ENCODE measurements at places on chromosomes 12 and 14. TPM values are rescaled to one million over a fixed set of nuclear protein-coding genes. Genes with fewer than 3 reads are reported as not detected.

- ATAC-seq: no peak
Observed at GRCh38 chr14:104142946-104143470, 4.6 kb downstream of the KIF26A start.

- ATAC-seq: no peak
Observed at GRCh38 chr12:54579258-54579657, 9.2 kb downstream of the PPP1R1A start.

- no peak for ATAC-seq
Observed at GRCh38 chr12:48601013-48601756, 31.3 kb upstream of the LALBA start.

GRCh38 chr12:65886996-65887395, 62.7 kb downstream of the HMGA2 start:
- ATAC-seq: no peak

- no peak for ATAC-seq
Observed at GRCh38 chr14:101037021-101037817, 133.7 kb upstream of the RTL1 start.

DNA sequence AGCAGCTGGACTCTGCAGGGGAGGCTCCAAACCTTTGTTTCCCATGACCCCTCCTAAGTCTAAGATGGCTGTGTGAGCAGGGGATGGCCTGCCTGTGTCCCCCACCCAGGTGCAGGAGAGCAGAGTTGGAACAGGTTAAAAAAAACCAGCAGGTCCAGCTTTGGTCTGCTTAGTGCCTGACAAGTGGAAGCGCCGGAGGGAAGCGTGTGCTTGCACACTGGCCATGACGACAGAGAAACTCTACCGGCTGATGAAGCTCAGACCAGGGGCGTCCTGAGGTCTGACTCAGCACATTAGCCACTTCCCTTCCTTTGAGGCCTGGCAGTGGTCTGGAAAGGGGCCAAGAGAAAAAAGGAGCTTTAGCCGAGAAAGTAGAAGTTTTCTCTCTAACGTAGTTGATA, 280.1 kb downstream of the VRK1 start:
- ATAC-seq: no peak

DNA sequence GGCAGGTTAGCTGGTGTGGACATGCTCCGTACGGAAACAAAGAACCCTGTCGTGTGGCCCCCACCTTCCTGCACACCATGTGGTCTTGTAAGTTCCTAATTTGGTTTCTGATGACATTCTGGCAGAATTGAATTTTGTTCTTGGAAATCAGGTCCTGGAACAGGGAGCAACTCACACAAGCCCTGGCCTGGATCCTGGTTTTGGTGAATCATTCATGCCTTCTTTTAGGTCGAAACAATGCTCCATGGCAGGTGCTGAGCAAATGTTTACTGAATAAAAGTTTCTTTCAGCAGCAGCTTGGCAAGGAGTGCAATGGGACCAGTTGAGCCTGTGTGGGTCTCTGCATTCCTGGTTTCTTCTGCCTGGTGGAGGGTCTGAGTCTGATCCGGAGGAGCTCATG, 978.4 kb downstream of the BCL11B start:
- ATAC-seq: peak; percentile 55

- peak; percentile 30 for ATAC-seq
Observed at GRCh38 chr14:100780646-100781355, 45.1 kb upstream of the MEG3 start.

DNA sequence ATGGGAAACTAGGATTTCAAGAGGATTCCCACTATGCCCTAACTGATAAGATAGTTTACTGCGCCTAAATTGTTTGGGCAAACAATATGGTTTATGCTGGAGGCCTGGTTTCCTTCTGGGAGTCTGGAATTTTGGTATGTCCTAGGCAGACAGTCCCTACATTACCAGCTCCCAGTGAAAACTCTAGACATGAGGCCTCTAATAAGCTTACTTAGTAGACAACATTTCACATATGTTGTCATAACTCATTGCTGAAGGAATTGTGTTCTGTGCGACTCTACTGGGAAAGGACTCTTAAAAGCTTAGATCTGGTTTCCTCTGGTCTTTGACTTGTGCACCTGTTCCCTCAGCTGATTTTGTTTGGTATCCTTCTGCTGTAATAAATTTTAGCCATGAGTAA, 18.0 kb upstream of the PRPF39 start:
- no peak for ATAC-seq

GRCh38 chr14:61392297-61392696, 70.9 kb downstream of the PRKCH start:
- ATAC-seq: no peak

- no peak for ATAC-seq
Observed at GRCh38 chr12:27382171-27382795, 49.6 kb downstream of the BMAL2 start.

- no peak for ATAC-seq
Observed at GRCh38 chr14:61699027-61699426, 3.7 kb downstream of the HIF1A start.

- ATAC-seq: no peak
Observed at GRCh38 chr14:38404616-38405015, 148.7 kb upstream of the CLEC14A start.

GRCh38 chr14:25136811-25137210, 86.9 kb upstream of the STXBP6 start:
- ATAC-seq: no peak

DNA sequence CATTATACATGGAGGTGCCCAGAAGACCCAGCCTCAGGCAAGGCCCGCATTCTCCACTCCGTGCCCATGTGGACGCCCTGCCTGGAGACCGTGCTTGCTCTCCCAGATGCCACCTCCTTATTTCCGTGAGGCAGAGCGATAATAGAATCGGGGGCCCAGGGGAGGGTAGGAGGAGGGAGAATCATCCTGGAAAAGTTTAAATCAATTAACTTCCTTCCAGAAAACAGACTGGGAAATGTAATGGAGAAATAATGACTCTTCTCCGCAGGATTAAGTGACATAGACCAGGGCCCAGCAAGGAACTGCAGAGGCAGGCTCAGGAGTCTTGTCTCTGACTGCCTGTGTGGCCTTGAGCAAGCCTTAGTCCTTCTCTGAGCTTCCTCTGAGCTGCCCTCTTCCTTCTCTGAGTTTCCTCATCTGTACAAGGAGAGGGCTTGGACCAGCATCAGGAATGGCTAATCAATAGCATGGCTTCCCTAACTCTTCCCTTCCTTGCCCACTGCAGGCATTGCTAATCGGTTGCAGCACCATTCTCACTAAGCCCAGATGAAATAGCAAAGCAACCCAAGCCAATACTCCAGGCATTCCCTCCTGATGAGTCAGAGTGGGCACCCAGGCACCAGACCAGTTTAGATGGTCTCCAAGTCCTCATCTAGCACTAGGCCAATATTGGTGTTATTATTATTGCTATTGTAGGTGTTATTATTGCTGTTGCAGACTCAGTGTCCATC, 11.3 kb upstream of the FAM222A start:
- ATAC-seq: no peak

GRCh38 chr12:7068994-7069346, 8.5 kb downstream of the C1S start:
- no peak for ATAC-seq

- peak; percentile 94 for ATAC-seq
Observed at GRCh38 chr12:59149995-59150642, 229.8 kb upstream of the LRIG3 start.

DNA sequence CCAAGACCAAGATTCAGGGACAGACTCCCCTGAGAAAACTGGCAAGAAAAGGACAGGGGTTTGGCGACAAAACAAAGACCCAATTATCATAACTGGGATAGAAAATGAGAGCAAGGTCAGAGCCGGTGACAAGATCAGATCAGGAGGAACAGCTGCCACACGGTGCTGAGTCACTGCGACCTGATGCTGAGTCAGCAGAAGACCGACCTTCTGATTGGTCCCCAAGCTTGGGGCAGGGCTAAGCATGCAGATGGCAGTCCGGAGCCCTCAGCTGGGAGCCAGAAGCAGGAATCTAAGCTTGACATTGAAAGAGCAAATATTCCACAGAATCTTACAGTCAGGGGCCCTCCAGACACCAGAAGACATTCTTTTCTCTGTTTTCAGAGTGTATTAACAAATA, 19.1 kb upstream of the ARMH4 start:
- peak; percentile 99 for ATAC-seq

DNA sequence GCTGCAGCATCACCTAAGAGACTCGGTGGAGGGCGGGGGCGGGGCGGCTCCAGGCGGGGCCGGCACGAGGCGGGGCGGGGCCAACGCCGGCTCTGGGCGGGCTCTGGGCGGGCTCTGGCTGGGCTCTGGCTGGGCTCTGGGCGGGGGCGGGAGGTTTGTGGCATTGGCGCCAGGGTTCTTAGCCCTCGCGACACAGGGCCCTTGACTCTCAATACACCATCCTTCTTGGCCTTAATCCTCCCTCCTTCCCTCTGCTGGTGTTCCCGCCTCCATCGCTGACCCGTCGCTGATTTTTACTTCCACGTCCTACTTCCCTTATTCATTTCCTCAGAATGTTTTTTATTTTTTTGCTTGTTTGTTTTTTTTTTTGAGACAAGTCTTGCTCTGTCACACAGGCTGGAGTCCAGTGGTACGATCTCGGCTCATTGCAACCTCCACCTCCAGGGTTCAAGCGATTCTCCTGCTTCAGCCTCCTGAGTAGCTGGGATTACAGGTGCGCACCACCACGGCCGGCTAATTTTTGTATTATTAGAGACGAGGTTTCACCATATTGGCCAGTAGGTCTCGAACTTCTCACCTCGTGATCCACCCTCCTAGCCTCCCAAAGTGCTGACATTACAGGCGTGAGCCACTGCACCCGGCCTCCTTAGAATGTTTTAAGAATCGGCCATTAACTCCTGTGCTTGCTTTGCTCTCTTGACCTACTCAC, at the start of gene BLTP3B:
Gene BLTP3B (minus strand): TSS at position 24 of the 709 bp plus-strand sequence. CDS start 239 bp downstream, outside the sequence.
- peak; percentile 98 for ATAC-seq

- ATAC-seq: no peak
Observed at GRCh38 chr14:22547948-22548750, 40.9 kb downstream of the DAD1 start.

DNA sequence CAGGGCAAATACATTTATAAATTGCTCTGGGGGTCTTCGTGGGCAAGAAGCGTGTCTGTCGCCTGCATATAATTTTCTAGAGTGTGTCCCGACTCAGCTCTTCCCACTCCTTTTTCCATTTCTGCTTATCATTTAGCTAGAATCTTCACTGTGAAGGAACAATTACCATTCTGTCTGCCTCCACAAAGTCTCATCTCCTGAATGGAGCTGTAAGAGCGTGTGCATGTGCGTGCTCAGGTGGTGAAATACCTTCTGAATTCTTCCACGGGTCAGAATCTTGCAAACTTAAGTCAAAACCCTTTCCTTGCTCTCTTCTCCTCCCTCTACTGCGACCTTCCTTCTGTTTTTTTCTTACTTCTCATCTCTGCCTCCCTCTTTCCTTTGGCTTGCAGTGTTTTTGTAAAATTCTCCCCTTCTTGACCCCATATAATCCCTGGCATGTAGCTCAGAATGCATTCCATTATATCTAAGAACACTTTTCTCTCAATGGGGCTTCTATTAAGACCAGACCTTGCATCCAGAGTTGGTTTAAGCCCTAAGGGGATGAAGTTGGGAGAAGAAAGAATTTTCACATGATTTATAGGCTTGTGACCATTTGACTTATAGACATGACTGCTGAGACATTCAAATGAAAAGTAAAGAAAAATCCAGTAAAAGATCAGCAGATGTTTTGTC, 25.0 kb upstream of the GSG1 start:
- ATAC-seq: no peak

- ATAC-seq: peak; percentile 89
Observed at GRCh38 chr14:31360919-31361662, 59.3 kb downstream of the HEATR5A start.

DNA sequence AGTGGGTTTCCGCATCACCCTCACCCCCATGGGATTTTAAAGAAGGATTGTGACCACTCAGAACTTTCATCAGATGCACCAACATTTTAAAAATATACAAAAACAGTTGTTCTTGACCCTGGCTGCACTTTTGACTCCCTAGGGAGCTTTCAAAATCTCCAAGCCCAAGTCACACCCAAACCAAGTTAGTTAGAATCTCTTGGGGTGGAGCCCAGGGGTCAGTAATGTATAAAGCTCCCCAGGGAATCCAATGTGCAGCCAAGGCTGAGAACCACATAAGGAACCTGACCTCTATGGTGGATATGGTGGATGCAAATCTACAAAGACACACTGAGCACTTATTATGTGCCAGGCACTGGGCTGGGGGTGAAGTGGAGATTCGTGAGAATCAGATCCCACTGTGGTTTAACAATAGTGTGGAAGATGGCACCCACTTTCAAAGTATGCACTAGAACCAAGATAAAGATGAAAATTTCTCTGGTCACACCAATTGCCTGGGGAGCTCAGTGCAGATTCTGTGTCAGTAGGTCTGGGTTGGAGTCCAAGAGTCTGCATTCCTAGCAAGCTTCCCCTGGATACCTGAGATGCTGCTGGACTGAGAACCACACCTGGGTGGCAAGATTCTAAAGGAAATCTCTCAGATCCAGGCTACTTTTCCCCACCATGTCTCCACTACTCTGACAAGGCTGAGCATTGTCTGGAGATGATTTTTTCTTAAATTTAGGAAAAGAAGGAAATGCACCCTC, 18.9 kb upstream of the CMKLR1 start:
- ATAC-seq: no peak

DNA sequence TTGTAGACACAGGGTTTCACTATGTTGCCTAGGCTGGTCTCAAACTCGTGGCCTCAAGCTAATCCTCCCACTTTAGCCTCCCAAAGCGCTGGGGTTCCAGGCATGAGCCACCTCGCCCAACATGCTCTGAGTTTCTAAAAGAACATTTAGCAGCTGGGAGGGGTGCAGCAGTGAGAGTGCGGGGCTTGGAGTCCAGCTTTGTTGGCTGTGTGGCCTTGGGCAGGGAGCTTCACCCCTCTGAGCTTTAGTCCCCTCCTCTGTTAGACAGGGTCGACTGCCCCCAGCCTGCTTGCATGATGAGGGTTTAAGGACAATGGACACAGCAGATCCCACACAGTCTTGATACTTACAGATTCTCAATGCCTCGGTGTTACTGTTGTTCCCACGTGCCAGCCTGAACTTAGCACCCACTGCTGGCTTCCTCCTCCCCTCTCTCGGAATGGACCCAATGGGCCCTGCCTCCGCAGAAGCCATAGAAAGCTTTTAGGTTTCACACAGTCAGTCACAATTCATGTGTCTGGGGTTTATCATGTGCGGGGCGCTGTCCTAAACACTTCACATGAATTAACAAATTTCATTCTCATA, 54.6 kb downstream of the PSMA6 start:
- no peak for ATAC-seq

- no peak for ATAC-seq
Observed at GRCh38 chr14:30550335-30550734, 8.6 kb upstream of the G2E3 start.

GRCh38 chr14:67173719-67174118, 15.5 kb upstream of the GARIN2 start:
- ATAC-seq: no peak

Gene NTF3
- total RNA-seq: 2.0 TPM

Gene TPH2
- not detected for total RNA-seq

Gene MYF6
- total RNA-seq: not detected

Gene SYNE3
- total RNA-seq: 1.9 TPM

Gene GPR137C
- total RNA-seq: 0.16 TPM

Gene TC2N
- 52.5 TPM for total RNA-seq

Gene FLRT2
- total RNA-seq: 2.1 TPM

Gene SPTB
- 0.08 TPM for total RNA-seq

Gene SLC38A2
- 245 TPM for total RNA-seq

Gene CCDC196
- not detected for total RNA-seq

Gene RTRAF
- total RNA-seq: 122 TPM

Gene FZD10
- 13.7 TPM for total RNA-seq

All from esophagus mucosa (tissue), 1 donor.